Midbrain (tissue), 1 donor: ENCODE measurements at places on chromosomes 11 and 22.
A peak's percentile ranks its signal among the peaks of the same experiment; 100 is the strongest.

- DNase-seq: no peak
Observed at GRCh38 chr11:115871161-115871760, 367.0 kb upstream of the CADM1 start.

DNA sequence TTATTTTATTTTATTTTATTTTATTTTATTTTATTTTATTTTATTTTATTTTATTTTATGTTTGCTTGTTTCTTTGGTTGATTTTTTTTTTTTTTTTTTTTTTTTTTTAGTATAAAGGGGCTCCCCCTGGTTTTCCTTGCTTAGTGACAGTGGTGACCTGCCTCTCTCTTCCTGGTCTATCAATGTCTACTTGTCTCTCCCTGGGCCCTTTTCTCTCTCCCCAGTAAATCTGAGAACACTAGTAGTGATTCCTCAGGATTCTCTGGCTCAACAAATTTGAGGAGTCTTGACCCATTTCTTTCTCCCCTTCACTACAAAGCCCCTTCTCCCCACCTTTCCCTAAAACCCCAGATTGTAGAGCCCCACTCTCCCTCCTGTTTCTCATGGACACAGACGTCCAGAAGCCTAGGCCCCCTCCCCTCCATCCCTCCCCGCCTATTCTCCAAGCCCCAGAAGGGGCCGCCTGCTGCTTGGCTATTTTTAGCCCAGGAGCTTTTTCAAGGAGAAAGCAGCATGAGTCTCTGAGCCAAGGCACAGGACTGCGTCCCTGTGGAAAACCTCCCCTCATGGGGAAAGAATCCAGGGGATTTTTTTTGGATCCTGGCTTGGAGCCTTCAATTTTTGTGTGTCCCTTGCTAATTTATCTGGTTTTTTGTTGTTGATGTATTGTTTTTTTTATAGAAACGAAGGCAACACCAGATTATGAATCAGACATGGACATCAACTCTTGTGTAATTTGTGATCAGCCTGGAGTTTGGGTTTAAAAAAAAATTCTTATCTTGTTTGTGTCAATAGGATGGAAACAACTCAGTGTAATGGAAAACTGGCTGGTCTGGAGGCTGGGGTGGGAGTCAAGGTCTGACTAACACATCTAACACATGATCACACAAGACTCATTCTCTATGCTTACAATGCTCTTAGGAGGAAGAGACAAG lies 17.5 kb upstream of the ACCSL start:
- peak; percentile 26 for DNase-seq

DNA sequence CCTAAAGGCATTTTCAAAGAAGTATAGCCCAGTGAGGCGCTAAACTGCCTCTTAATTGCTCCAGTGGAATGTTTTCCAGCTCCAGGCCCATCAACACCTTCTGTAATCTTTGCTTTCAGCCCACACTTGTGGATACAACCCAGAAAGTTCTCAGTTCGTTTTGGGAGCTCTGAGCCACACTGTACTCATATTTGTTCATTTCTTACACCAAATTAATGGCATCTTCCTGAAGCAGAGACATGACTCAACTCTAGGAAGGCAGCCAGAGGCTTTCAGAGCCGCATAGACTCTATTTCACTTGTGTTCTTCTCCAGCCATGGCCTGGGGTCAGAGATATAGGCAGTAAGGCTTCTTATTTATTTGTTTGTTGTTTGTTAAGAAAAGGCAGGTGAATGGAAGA lies 175.5 kb upstream of the NCAM1 start:
- DNase-seq: no peak

GRCh38 chr22:47282851-47283250 lies 520.4 kb downstream of the TBC1D22A start:
- DNase-seq: no peak

DNA sequence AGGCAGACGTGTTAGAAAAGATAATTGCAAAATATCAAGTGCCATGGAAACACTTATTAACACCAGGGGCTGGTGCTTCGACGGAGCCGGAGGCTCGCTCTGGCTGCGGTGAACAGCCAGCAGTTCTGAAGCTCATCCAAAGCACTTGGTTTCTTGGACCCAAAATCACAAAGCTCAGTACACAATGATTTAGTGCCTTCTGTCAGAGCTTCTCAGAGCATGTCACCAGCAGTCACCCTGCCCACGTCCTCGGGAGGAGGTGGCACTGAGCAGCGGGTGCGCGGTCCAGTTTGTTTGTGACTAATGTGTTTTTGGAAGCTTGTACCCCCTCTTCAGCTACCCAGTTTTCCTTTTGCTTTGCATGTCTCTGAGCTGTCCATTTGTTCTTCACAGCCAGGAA lies 58.7 kb upstream of the KIRREL3 start:
- no peak for DNase-seq

DNA sequence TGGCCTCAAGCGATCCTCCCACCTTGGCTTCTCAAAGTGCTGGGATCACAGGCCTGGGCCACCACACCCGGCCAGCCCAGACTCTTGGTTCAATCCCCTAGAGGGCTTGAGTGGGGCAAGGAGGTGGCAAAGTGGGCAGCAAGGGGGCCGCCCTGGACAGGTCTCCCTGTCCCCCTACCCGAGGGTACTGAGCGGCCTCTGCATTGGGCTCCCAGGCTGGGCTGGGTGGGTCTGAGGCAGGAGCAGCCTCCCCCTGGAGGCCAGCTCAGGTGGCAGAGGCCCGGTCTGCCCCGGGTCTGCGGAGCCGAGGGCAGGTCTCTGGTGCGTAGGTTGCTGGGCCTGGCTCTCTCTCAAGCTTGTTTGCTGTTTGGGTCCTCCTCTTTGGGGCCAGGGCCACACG lies 22.4 kb upstream of the CCDC188 start:
- DNase-seq: no peak

DNA sequence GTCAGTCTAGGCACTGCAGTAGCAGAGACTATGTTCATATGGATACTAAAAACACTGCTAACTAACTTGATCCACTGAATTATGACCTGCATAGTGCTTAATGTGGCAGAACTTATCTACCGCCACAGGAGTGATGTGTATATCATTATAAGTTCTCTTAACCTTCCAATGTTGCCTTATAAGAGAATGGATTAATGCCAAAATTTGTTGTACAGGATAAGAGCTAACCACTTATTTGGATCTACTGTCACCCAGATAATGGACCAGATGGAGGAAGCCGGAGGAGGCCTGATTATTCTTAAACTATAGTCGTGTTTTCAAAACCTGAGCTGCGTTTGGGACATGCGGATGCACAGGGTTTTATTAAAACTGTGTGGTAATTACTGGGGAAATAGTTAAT lies 1.9 kb upstream of the OR51B4 start:
- DNase-seq: no peak

GRCh38 chr11:30422447-30423278 lies 99.8 kb downstream of the ARL14EP start:
- DNase-seq: no peak

GRCh38 chr22:44658311-44658953 lies 43.6 kb upstream of the PRR5 start:
- DNase-seq: peak; percentile 79

GRCh38 chr22:31870890-31871289 lies 73.4 kb upstream of the YWHAH start:
- peak; percentile 40 for DNase-seq

DNA sequence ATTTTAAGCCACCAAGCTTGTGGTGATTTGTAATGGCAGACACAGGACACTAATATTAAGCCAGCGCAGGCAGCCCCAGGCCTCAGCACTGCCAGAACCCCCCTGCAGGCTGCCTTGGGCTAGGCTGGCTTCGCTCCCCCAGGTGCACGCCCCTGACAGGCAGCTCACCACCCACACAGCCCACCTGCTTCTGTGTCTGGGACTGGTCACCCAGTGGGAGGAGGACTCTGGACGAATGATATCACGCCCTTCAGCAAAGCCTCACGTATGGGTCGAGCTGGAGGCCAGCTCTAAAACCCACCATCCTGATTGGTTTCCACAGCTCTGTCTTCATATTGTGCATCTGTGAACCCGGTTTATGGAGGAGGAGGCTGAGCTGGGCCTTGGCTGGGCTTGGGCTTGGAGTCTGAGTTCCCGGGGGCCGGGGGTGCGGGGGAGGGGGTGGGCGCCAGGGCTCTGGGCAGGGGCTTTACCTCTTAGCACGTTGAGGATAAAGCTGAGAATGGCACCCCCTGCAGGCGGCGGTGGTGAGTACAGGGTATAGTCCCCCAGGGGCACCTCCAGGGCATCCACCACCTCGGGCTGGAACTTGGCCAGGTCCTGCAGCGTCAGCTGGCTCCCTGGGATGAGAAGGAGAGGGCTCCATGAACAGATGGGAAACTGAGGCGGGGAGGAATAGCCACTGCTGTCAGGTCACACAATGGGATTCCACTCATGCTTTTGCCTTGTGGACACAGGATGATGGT lies 13.8 kb downstream of the GGT5 start:
- DNase-seq: no peak

GRCh38 chr11:72576661-72577060 lies 97.6 kb downstream of the PDE2A start:
- no peak for DNase-seq

DNA sequence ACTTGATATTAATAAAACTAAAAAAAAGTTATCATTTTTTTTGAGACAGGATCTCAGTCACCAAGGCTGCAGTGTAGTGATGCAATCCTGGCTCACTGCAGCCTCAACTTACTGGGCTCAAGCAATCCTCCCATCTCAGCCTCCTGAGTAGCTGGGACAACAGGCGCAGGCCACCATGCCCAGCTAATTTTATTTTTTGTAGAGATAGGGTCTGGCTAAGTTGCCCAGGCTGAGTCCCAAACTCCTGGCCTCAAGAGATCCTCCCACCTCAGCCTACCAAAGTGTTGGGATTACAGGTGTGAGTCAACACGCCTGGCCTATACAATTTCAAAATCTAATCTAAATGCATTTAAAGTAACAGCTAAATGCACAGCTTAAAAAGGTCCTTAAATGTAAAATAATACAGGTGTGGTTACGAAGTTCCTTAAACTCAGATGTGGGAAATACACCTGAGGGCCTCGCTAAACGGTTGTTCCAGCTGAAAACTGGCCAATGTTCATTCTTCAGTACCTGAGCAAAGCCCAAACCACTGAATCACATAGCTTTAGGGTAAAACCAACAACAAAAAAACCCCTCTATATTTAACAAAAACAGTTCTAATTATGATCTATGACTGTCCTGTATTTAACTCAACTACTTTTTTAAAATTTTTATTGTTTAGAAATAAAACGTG lies 11.8 kb downstream of the NAP1L4 start:
- no peak for DNase-seq

DNA sequence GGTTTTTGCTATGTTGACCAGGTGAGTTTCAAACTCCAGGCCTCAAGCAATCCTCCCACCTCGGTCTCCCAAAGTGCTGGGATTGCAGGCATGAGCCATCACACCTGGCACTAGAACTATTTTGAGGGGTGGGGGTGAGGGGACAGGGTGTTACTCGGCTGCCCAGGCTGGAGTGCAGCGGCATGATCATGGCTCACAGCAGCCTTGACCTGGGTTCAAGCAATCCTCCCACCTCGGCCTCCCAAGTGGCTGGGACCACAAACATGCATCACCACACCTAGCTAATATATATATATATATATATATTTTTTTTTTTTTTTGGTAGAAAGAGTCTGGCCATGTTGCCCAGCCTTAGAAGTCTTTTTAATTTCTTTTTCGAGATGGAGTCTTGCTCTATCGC lies 17.1 kb upstream of the IFITM3 start:
- no peak for DNase-seq

DNA sequence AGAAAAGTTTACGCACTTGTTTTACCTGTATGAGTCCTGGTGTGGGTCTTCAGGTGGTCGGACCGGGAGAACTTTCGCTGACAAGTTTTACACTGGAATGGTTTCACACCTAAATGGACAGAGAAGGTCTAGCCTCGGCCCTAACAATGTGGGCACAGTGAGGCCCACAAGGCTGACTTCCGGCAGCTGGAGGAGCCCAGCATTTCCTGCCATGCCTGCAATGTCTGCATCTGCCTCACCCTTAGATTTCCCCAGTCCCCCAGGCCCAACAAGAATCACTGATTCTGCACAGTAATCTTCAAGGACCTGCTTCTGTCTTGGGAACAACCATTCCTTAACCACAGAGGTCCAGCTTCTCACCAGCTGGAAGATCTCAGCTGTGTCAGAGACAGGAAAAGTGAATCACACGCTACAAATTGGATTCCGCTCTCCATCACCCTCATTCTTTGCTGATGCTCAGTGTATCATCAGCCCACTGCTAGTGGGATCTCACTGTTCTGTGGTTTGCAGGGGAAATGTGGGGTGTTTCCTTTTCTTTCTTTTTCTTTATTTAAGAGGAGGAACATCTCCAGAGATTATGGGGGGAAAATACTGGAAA lies 43.3 kb downstream of the WT1 start:
- DNase-seq: no peak

DNA sequence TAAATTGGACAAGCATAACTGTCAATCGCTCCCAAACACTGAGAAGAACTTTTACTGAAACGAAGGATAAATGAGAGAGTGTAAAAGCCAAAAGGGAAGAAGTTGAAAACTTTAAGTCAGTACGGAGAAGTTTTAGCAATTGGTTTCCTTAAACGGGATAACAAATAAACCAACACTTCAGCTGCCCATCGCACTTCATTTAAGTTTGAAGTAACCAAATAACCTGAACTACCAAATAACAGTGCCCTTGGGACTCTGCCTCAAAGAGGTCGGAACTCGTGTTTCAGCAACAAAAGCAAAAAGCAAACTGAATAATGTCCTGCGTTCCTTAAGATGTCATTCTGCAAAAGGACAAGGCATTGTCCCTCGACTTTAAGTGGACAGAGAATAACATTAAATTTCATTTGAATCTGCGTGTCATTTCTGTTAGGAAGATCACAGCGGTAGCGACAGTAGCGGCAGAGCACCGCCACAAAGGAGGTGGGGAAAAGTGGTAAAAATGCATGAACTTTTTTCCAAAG lies 127.0 kb upstream of the C11orf58 start:
- DNase-seq: no peak

DNA sequence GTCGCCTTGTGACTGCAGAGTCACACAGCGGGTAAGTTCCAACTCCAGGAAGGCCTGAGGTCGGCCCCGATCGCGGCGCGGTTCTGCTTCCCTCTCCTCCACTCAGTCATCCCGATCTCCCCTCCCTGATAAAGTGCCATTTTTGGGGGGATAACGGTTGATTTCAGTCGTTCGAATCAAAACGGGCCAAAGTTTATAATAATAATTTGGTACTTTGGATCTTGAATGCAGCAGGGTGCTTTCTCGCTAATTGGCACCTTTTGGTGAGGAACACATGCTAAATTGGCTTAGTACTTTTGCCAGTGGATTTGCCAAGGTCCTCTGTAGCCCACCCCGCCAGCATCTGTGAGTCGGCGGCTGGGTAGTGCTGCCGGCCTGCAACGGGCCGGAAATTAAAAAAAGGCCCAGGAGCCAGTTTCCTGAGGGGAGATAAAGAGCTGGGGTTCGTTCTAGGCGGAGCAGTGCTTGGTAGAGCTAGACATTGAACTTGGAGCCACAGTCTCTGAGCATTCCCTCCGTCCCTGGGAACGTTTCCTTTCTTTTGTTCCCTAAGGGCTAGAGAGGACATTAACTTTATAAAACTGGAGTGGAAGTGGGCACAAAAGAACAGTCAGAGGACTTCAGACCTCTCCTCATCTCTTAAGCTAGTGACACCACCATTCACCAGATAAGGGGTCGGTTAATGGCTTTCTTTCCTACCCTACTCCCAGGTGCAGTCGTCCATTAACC lies 997 bp downstream of the UBE2L3 start:
- no peak for DNase-seq
